Kidney glomerular epithelial cell (primary cell): ENCODE measurements at places on chromosomes 3 and 15.

DNA sequence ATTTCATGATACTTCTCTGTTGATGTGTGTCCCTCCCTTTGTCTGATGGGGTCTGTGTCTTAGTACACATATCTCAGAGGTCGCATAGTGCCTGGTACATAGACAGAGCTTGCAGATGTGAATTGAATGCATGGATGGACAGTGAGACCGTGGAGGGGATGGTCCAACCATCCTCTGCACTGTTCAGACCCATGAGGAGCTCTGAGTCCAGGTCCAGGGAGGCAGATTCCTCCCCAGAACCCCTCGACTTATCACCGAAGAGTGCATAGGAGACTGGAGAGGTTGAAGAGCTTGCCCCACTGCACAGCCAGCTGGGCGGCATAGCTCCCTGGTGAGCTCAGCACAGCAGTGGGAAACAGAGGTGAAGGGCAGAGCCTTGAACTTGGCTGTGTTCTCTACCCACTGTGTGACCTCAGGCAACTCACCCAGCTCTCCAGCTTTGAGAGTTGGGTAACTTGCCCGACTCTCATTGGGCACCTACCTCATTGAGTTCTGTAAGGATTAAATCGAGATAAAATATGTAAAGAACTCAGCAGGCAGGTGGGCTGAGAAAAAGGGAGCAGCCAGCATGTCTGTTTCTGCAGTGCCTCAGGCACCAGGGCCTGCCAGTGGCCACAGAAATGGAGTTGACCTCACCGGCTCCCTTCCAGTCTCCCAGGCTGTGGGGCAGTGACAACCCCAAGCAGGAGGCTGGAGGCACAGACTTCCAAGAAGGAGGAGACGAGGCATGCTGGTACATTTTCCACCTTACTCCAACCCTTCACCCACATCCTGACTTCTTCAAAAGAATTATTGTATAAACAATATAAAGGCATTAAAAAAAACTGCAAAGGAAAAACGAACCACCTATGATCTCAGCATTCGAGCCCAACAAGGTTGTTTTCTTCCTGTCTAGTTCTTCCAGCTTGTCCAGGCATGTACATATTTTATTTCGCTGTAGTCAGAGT is 54.1 kb upstream of the TFRC start:
- DNase-seq: peak; percentile 8

DNA sequence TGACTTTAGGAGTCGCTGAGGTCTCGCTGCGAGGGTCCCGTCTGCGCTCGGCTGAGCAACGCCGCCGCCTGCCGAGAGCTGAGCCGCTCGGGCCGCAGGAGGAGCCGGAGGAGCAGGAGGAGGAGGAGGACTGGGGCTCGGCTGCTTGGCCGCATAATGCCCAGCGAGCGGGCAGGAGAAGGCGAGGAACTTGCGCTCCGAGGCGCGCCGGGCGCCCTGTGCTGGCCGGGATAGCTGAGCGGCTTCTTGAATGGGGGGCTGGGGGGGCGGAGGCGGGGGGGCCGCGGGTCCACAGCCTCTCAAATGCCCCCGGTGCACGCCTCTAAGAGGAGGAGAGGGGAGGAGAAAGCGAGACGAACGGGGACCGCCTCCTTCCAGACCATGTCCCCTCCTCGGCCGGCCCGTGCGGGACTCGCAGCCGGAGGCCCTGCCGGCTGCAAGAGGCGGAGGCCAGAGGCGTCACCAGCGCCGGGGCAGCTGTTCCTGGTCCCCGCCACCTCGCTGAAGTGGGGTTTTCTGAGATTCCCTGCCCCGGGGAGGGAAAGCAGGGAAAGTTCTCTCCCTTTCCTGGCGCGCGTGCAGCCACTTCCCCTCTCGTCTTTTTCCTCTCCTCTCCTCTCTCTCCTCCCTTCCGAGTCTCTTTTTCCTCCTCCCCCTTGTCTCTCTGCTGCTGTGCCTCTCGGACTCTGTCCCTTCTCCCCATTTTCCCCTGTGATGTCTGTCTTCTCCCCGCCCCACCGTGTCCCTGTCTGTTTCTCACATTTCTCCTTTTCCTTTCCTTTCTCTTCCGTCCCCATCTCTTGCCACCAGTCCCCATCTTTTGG is at the start of gene ADAMTS9:
Gene ADAMTS9, minus strand, starts transcription at position 220 of the 824 bp plus-strand sequence. CDS start 343 bp downstream, outside the sequence.
- DNase-seq: peak; percentile 67

DNA sequence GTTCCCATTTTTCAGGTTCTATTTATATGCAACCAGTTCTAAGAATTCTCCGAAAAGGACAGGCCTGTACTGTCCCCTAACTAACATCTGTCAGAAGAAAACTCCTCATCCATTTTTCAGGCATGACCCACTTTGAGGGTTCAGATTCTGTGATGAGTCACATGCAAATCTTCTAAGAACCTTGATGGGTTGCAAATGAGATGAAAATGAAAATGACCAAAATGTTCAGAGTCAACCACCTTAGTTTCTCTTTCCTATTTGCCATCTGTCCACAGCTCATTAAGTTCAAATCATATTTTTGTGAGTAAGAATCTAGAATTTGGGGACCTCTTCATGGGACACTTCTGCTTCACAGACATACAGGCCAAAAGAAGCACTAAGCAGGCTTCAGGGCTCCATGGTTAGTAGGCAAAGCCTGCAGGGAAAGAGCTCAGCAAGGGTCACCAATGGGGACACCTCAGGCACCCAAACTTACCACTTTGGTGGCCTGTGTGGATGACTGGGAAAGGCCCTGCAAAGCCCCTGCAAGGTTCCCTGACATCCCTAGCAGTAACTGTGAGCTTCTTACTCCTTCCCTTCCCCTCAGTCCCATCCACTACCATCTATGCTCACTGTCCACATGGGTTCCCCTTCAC is 122.0 kb downstream of the WDR76 start:
- no peak for DNase-seq

- no peak for DNase-seq
Measured at GRCh38 chr15:91983729-91984340, 130.3 kb downstream of the SLCO3A1 start.

DNA sequence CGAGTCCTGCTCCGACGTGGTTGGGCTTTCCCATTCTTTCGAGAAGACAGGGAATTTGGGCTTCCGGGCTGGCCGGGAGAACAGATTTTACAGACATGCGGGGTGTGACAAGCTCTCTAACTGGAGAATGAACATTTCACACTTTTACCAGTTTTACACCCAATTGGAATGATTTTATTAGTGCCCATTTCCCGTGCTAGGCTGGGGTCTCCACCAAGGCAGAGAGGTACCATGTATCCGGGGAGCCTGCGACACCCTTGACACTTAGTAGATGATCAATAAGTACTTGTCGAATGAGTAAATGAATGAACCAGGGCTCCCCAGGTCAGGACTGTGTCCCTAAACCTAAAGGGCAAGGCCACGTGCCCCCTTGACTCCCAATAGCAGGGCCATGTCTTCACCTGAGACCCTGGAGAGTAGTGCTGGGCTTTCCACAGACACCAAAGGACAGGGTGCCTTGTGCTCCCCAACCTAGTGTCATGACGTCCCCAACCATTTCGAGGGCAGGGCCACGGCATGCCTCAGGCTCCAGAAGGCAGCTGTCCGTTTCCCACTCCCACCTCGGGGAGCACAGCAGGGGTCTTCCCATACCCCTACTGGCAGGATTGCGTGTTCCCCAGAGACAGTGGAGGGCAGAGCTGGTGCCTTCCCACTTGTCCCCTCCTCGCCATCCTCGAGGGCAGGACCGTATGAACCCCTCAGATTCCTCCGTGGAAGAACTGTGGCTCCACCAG is 679 bp upstream of the MYD88 start:
- no peak for DNase-seq

GRCh38 chr15:51302480-51302879 is 35.9 kb downstream of the CYP19A1 start:
- no peak for DNase-seq

GRCh38 chr3:48038971-48039481 is 22.8 kb upstream of the MAP4 start:
- no peak for DNase-seq

- no peak for DNase-seq
Measured at GRCh38 chr15:40481341-40482074, 10.7 kb downstream of the CHST14 start.

- DNase-seq: no peak
Measured at GRCh38 chr3:105327662-105328337, 38.9 kb upstream of the ALCAM start.

GRCh38 chr3:30438126-30438525 is 168.3 kb upstream of the TGFBR2 start:
- no peak for DNase-seq

DNA sequence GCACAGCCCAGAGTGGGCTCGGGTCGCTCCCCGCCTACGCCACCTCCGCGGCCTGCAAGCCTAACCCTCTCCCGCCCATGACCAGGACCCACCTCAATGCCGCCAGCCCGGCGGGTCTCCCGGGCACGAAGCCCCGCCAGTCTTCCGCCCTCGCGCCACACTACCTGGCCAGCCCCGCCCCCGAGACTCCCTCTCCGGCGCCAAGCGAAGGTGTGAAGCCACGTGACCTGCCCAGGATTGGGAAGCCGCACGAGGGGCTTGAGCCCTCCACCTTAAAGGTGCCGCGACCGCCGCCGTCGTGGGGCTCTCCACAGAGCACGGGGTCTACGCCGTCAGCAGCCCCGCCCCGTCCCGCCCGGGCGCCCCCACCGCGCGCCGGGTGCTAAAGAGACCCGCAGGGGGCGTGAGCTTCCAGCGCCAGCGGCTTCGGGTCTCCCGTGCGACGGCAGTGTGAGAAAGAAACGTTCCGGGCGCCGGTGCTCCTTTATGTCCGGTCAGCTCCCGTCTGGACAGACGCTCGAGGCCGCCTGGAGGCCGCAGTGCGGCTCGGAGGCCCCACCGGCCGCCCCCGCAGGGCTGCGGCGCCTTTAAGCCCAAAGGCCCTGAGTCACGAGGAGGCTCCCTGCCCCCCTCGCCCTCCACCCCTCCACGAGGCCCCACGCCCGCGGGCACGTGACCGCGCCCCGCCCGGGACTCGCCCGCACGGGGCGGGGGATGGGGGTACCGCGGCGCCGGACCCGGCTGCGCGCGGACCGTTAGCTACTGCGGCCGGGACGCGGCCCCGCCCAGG is at the start of gene CPEB1:
Gene CPEB1, minus strand, starts transcription at position 319 of the 790 bp plus-strand sequence. CDS start 18,904 bp downstream, outside the sequence.
- DNase-seq: no peak

- no peak for DNase-seq
Measured at GRCh38 chr3:45772341-45773035, 23.8 kb downstream of the SLC6A20 start.

GRCh38 chr3:153927107-153927506 is 194.1 kb upstream of the ARHGEF26 start:
- peak; percentile 20 for DNase-seq

GRCh38 chr3:121295979-121296378 is 249.8 kb downstream of the POLQ start:
- no peak for DNase-seq

GRCh38 chr15:68256675-68257450 is 20.7 kb upstream of the FEM1B start:
- peak; percentile 53 for DNase-seq

DNA sequence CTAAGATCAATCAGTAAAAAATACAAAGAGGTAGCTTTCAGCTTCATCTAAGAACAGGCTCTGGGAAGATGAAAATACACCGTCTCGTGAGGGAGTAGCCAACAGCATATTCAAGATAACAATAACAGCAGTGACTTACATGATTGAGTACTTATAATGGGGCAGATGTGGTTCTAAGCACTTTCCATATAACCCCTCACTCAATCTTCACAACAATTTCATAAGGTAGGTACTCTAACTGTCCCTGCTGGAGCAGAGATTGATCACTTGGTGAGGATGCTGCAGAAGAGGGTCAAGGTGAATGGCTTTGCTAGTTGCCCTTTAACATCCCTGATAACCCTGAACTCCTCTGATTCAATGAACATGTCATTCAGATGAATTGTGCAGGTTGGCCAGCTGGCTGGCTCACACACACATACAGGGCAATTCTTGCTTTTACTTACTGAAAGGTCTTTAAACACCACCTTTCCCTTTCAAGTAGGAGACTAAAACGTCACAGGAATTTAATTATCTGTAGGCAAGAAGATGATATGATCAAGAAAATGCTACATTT is 984.2 kb upstream of the CFAP20DC start:
- no peak for DNase-seq

DNA sequence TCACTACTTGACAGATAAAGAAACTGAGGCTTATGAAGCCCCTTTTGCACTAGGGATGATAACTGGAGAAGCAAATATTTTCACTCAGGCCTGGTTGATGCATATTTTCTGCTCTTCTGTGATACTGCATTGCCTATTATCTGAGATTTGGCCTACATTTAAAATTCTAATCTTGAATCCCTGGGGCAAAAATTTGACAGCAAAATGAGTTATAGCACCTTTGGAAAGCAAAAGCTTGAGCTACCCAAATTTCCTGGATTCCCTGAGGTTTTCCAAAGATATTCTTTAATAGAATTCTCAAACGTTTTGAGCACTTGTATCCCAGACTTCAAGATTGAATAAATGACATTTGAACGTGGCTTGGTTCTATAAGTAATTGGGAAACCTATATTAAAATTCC is 86.1 kb downstream of the NAALADL2 start:
- no peak for DNase-seq

GRCh38 chr15:41125931-41126642 is 10.0 kb upstream of the INO80 start:
- DNase-seq: no peak

DNA sequence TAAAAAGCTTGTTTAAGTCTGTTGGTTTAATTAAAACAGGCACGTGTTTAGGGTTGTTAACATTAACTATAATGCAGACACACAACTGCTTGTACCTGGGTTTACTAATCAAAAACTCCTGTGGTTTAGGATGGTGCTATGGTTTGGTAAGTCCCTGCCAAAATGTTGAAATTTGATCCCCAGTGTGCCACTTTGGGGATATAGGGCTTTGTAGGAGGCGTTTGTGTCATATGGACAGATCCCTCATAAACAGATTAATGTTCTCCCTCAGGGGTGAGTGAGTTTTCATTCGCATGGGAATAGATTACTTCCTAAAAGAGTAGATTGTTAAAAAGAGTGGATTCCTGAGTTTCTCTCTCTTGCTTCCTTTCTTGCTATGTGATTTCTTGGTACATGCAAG is 18.7 kb upstream of the GK5 start:
- no peak for DNase-seq

DNA sequence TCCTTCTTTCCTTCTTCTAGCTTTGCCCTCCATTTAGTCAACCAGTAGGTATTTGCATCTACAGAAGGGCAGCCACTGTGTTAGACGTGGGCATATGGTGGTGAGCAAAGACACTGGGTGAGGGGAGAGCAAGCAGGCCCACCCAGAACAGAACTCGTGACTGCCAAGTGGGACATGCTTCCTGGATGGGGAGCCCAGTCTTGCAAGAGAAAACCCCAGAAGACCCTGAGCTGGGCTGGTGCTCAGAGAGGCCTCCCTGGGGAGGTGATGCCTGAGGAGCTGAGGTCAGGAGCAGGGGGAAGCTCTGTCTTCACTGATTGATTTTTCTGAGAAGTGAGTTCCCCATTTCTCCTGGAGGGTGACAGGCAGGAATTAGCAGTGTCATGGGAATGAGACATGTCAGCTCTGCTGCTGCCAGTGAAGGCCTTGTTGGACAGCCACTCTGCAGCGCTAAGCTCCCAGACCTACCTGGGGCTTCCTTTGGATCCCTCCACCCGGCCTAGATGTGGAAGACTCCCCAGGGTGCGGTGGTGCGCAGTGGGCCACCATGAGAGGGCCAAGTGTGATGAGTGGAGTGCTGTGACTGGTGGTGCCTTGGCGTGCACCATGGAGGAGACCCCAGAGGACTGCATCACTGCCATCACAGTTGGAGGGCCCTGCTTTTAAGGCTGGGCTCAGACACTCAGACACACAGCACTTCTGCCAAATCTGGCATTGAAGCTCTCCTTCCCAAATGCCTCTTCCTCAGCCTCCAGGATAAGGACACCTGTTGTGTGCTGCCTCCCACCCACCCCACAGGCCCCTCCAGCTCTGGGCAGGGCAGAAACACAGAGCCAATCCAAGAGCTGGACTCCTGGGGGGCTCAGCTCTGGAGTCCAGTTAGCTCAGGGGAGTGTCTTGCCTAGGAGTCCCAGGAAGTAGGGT is 40.0 kb upstream of the TOPBP1 start:
- no peak for DNase-seq
